Activated naive CD8-positive, alpha-beta T cell treated with anti-CD3 and anti-CD28 coated beads for 36 hours (primary cell): ENCODE measurements at places on chromosomes 16 and 17.

DNA sequence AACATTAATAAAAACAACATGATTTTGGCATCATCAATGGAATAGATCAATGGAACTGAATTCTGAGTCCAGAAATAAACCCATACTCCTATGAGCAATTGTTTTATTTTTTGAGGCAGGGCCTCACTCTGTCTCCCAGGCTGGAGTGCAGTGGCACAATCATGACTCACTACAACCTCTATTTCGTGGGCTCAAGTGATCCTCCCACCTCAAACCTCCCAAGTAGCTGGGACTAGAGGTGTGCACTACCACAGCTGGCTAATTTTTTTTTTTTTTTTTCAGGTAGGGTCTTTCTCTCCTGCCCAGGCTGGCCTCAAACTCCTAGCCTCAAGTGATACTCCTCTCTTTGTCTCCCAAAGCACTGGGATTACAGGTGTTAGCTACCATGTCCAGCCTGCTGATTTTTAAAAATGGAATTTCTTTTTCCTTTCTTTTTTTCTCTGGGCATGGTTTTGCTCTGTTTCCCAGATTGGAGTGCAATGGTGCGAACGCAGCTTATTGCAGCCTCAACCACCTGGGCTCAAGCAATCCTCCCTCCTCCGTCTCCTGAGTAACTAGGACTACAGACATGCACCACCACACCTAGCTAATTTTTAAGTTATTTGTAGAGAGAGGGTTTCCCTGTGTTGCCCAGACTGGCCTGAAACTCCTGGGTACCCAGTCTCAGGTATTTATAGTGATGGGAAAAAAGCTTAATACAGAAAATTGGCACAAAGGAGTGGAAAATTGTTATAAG is 7.3 kb upstream of the PRDM7 start:
- DNase-seq, result no peak

DNA sequence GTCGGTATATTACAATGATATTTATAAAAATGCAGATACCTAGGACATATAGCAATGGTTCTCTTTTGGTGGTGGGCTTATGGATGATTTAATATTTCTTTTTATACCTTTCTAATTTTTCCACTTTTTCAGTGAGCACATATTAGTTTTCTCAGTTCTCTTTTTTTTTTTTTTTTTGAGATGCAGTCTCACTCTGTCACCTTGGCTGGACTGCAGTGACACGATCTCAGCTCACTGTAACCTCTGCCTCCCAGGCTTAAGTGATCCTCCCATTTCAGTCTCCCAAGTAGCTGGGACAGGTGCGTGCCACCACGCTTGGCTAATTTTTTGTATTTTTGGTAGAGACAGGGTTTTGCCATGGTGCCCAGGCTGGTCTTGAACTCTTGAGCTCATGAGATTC is 15.1 kb downstream of the MAP3K14 start:
- no peak for DNase-seq

GRCh38 chr16:48597563-48598387 is 12.2 kb downstream of the N4BP1 start:
- no peak for DNase-seq

DNA sequence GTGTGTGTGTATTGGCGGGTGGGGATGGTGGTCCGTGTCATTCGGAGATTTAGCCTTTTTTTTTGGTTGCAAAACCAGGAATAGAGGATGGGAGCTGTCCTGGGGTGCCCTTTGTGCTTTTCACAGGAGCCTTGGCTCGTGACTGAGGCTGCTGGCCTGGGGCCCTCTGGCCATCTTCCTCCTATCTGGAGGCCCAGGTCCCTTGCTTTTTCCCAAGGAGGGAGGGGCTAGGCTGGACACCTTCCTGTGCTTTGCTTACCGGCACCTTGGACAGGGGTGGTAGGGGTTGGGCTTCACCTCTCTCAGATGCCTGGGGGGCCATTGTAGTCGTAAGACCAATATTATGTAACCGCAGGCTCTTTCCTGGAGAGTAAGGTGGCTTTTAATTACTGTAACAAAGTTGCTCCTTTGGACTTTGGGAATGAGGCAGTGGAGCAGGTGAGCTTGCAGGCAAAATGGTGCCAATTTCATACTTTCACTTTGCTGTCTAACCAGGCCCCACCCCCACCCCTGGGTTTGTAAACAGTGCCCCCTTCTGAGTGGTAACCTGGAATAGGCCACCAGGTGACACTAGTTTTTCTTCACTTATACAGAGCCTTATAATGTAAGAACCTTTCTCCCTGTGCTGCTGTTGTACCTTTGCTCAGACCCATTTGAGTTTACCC is 1.2 kb downstream of the DYNLL2 start:
- DNase-seq, result peak; percentile 21

DNA sequence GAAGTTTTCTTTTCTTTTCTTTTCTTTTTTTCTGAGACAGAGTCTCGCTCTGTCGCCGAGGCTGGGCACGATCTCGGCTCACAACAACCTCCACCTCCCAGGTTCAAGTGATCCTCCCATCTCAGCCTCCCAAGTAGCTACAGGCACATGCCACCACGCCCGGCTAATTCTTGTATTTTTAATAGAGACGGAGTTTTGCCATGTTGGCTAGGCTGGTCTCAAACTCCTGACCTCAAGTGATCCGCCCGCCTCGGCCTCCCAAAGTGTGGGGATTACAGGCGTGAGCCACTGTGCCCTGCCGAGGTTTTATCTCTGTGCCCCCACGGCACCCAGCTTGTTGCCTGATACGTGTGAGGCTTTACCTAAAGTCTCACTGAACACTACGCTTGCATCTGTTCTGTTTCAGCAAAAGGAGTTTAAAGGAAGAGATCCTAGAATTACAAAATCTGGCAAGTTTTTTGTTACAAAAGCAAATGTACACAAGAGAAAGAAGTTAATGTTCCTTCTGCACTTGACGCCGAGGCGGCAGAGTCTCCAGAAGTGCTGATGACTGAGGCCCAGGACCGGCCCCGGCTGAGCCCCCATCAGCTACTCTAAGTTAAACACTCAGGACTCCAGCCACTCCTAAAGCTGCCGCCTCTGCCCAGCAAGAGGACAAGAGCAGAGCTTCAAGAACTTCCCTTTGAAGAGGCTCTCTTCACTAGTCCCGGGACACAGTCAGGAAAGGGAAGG is 9.2 kb downstream of the ABCA3 start:
- no peak for DNase-seq

DNA sequence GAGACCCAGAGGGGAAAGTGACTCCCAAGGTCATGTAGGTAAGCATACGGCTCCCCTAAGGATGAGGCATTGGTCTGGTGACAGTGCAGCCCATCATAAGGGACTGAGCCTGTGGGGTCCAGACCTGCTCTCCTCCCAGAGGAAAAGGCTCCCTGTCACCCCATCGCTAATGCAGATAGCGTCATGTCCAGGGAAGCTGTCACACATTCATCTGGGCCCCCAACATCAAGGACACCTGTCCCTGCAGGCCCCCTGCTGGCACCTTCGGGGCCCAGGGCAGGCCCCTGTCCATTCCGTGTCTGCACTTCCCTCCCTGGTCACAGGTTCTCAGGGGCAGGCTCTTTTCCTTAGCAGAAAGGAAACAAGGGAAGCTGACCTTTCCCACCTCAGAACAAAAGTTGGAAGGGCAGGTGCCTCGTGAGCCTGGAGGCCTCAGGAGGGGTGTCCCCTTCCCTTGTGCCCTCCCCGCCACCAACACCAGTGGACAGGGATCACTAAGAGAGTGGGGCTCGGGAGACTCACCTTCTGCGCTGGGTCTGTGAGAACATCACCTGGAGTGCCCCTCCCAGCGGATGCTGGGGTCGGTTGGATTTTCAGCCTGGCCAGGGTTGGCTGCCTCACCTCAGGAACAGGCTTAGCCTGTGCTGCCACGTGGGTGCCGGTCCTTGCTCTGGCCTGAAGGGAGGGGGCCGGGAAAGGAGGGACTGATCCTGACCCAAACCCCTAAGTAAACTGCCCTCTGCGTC is 17.3 kb upstream of the LASP1NB start:
- DNase-seq, result no peak

DNA sequence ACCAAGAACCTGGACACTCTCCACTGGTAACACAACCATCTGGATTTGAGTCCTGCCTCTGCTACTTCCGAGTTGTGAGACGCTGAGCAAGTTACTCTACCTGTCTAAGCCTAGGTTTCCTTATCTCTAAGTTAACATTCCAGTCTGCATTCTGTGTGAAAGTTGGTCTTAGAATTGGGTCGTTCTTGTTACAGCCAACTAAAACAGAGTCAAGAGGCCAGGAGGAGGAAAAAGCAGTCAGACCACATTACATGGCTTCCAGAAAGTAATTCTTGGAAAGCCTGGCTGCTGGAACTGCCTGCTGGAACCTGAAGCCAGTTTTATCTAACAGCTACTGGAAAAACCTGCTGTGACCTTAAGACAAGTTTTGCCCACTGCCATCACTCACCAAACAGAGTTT is 38.4 kb upstream of the XYLT1 start:
- DNase-seq, result no peak

GRCh38 chr16:8697965-8698364 is 23.5 kb downstream of the ABAT start:
- no peak for DNase-seq

DNA sequence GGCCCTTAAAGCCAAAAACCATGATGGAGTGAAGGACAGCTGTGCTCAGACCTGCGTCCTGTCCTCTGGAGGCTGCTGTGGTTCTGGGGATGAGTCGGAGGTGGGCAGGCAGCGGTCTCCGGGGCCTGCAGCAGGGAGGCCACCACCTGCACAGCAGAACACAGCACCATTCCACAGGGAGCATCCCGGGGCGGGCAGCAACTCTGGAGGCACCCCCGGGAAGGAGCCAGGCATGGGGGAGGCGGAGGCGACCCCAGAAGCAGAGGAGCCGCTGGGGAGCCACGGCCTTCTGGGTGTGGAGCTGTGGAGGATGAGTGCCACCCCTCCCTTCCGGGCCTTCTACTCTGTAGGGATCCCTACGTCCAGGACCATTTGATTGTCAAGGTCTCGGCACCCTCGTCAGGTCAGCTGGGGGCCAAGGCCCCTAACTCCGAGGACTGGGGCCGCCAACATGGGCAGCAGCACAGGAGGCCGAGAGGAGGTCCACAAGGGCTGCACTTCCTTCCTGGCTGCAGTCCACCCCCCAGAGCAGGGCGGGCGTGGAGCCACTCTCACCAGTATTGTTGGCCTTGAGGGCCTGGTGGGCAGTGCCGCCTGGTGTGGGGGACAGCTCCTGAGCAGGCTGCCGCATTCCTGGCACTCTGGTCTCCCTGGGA is 23.8 kb downstream of the CEP131 start:
- no peak for DNase-seq

- peak; percentile 15 for DNase-seq
Observed at GRCh38 chr17:5585836-5586521, 1.7 kb upstream of the NLRP1 start.

GRCh38 chr17:76275382-76276068 is 10.4 kb downstream of the UBALD2 start:
- DNase-seq, result no peak

DNA sequence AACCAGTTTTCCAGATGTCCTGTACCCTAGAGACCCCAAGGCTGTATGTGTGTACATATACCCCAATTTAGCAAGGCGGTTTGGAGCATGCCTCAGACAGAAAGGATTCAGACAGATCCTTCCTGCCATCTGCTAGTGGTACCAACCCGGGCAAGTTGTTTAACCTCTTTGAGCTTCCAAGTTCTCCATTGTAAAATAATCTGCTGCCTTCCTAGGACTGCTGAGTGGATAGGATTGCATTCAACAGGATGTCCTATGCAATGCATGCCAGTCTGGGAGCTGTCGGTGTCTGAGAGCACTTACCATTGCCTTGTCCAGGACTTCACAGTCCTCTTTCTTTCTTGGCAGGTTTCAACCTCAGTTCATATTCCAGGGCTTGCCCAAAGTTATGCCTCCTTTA is 1.9 kb downstream of the CDH13 start:
- no peak for DNase-seq

DNA sequence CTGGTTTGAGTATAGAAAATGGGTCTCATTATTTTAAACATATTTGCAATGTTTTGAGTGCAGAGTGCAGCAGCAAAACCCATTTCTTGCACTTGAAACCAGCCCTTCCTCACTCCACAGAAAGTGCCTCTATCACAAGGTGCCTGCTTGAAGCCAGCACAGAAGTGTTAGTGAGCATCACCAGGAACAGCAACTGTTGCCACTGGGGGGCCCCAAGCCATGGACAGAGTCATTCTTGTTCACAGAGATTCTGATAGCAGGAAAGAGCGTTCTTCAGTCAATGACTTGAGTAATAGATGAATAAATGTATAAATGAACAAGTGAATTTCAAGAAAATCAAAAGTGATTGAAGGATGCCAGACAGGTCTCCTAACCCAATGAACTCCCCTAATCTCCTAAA is 45.6 kb downstream of the CHD9NB start:
- DNase-seq, result no peak

DNA sequence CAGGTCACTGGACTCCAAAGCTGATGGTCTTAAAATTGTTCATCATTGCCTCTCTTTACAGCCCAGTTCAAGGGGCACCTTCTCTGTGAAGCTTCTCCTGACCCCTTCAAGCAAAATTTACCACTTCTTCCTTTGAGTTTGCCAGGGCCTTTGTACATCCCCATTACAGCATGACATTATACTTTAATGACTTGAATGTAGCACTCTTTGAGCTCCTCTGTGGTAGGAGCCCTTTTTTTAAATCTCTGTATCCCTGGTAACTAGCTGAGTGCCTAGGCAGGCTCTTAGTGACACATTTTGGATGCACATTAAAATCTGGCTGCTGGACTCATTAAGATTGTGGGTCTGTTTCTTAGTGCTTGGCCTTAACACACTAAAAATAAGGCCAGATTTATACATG is 412.1 kb downstream of the CA10 start:
- DNase-seq, result no peak

GRCh38 chr17:61309362-61310256 is 90.0 kb upstream of the TBX2 start:
- no peak for DNase-seq

- DNase-seq, result no peak
Observed at GRCh38 chr17:19009970-19010369, 5.4 kb upstream of the FAM83G start.
